ENCODE measurements at places on chromosomes 2 and 18.

DNA sequence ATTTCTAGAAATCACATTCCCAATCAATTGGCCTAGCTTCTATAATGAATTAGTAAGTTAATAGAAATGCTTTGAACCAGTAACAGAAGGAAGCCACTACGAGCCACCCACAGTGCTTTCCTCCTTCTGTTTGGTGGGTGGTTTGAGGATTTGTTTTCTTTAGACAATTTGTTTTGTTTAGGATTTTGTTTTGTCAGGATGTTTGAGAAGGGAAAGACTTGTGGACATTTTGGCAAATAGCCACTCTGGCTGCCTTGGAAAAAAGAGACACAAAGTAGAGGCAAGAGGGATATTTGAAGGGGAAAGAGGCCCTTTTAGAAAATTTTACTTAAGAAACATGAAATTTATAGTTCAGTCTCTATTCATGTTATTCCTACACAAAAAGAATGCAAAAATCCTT lies 47.7 kb downstream of the TANK start:
- DNase-seq = no peak

DNA sequence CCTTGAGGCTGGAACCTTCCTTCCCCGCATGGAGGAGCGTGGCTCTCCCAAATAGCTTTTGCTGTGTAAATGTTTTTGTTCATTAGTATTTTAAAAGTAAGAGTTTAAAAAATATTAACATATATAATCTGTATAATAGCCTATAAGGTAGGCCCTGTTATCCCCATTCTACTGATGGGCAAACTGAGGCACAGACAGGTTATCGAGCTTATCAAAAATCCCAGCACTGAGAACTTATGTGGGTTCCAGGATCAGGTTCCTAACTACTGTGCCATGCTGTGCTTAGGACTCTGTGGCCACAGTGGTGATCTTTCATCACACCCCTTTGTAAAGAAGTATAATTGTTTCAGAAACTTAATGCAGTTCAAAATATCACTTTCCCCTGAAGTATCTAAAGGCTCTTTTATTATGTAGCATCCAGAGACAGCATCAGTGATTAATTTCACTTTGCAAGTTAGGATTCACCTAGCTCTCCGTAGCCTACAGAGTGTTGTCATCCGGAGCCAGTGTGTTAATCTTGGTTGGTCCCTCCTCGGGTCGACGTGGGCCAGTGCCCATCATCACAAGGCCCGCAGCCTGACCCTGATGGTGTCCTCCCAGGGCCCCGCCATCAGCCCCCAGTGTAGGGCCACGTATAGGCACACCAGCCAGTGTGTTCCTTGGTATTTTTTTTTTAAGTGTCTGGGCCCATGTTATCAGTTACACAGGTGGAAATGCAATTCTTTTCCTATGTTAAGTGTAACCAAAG lies 28.7 kb downstream of the CABLES1 start:
- no peak for DNase-seq

- DNase-seq = peak; percentile 72
Measured at GRCh38 chr2:223542501-223542900, 59.7 kb downstream of the SCG2 start.

DNA sequence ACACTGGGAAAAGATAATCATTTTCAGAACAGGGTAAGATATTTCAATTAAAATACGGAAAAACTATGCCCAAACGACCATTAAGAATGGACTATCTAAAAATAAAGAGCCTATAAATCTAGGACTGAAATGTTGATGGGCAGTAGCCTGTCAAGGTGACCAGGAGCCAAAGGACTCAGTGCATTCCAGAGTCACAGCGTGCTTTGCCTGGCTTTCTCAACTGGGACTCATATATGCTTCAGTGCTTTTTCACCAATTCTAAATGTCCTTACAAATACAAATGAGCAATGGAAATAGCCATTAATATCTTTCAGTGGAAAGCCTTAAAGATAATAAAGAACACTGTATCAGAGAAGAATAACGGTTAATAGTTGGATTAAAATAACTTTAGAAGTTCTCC lies 35.4 kb downstream of the PREPL start:
- DNase-seq = no peak

GRCh38 chr2:126676221-126677175 lies 20.5 kb downstream of the GYPC start:
- DNase-seq = no peak

GRCh38 chr2:16038621-16039020 lies 98.3 kb downstream of the MYCN start:
- DNase-seq = no peak

GRCh38 chr2:219775506-219775905 lies 148.1 kb downstream of the SLC4A3 start:
- DNase-seq = no peak

GRCh38 chr2:41597680-41598079 lies 450.1 kb upstream of the PKDCC start:
- no peak for DNase-seq

DNA sequence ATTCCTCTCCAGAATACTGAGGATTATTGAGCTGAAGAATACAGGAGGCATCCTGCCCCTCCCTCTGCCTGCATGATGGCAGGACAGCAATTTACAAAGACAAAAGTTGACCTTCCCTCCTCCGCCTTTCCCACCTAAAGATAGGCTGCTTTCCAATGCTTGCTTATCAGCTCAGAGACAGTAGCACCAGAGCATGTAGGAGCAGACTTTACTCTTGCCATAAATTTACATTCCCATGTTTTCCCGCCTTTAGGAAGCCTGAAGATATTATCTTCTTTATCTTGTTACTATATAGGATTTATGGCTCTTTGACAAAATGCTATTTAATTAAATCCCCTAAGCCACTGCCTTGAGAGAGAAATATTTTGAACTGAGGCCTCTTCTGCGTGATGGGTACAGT lies 135.6 kb upstream of the HNMT start:
- no peak for DNase-seq

DNA sequence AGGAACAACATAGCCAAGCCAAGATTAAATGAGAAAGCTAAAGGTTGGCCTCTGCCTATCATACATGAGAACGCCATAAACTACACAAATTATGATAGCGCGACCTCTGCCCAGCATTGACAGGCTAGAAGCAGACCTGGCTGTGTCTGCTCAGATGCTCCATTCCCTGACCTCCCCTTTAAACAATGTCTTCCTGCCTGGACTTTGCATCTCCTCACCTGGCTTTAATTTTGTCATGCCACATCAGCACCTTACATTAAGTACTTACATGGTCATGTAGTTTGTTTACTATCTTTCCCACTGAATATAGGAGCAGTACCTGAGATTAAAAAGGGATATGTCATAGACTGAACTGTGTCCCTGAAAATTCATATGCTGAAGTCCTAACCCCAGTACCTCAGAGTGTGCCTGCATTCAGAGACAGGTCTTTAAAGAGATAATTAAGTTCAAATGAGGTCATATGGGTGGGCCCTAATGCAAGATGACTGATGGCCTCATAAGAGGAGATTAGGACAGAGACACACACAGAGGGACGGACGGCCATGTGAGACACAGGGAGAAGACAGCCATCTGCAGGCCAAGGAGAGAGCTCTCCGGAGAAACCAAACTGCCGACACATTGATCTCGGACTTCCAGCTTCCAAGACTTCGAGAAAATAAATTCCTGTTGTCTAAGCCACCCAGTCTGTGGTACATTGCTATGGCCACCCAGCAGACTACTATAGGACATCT lies 103.7 kb downstream of the BIN1 start:
- no peak for DNase-seq

DNA sequence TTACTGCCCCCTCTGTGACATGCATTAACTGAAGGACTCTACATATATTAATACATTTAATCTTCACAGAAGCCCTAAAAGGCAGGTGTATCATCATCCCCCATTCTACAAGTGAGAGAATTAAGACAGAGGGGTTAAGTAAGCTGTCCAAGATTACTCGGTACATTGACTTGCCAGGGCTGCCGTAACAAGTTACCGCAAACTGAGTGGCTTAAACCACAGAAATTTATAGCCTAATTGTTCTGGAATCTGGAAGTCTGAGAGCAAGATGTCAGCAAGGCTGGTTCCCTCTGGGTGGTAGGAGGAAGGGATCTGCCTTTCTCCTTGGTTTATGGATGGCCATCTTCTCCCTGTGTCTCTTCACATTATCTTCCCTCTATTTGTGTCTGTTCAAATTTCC lies 605.5 kb downstream of the EPHA4 start:
- no peak for DNase-seq

DNA sequence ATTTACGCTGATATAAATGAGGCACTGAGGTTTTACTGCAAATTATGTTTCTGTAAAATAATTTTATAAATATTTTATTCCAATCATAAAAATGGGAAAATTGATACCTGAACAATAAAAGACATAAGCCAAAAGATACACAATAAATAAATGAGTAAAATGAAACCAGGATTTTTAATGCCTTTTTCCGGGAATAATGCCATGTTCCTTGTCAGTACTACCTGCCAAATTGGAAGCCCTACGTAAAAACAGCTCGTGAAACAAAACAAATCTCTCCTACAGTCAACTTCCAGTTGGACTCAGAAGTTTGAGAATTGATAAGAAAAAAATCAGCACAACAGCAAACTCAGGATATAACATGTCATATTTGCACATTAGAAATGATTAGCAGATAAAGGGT lies 18.0 kb downstream of the GALNT3 start:
- DNase-seq = peak; percentile 80

DNA sequence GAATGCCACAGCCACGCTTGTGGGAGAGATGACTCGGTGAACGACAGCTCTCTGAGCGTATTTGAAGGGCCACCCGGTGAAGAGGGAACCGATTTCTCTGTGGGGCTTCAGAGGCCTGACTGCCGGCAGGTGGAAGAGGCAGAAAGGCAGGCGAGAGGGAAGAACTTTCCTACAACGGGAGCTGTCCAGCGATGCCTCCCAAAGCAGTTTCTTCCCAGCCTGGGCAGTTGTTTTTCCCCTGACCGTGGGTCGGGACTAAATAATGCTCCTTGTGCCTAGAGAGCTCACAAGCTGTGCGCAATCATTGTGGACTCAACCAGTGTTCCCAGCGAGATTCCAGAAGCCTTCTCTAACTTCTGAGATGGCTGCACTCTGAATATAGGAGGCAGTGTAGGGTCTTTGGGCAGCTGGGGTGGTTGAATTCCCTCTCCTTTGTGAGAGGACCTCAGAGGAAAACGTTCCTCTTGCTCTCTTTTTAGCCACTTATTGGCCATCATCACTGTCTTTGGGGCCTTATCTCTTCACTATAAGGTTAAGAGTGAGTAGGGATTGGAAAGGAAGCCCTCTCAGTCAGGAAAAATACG lies 710 bp downstream of the SEC11C start:
- DNase-seq = peak; percentile 65

DNA sequence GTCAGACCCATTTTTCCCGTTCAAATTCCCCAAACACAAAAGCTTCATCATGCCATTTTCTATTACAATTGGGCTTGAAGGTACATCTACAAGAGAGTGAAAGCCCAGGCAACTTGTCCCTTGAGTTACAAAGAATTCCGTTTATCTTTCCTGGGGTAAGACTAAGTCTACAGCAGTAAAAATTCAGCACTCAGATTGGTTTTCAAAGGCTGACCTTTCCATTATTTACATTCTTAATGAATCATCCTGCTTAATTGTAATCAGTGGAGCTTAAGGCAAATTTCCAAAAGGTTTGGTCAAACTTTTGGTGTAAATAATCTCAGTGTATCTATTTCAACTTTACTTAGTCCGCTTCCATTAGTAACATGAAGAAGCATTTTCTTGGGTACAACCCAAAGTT lies 33.4 kb upstream of the ST3GAL5 start:
- no peak for DNase-seq

GRCh38 chr2:174563530-174564282 lies 33.9 kb downstream of the WIPF1 start:
- DNase-seq = no peak

DNA sequence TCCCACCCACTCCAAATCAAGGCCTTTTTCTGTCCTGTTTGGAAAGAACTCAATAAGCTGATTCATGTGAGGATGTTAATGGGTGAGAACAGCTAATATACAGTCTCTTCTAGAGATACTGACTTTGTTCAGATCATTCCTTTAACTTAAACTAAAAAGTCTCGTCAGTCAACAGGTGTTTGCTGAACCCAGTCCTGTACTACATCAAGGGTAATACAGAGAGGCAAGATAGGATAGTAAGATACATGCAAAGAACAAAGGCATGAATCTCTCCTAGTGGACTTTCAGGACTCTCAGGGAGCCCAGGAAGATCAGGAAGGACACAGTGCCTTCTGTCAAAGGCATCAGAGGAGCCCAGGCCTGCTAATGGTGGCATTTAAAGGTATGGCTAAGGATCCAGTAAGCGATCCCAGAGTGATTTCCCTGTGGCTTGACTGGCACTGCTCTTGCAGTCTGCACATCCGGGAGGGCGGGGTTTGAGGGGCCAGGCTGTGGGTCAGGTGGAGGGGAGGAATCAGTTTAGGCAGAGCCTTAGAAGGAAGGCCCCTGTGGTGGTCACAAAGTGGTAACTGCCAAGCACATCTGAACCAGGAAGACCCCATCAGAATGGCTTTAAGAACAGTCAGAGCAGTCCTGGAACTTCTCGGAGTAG lies 54.0 kb downstream of the EPAS1 start:
- DNase-seq = no peak

DNA sequence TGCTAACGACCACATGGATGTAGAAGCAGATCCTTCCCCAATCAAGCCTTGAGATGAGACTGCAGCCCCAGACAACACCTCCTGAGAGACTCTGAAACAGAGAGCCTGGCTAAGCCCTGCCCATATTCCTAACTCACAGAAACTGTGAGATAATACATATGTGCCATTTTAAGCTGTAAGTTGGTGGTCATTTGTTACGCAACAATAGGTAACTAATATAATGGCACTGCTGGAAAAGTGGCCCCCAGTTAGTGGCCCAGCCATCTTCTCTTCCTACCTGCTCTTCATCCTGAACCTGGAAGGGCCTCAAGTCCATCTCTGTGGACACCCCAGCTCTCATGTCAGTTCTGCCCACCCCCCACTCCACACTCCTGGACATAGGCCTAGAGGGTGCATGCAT lies 144.0 kb downstream of the TMEM17 start:
- no peak for DNase-seq

- DNase-seq = no peak
Measured at GRCh38 chr2:238702276-238703052, 145.4 kb upstream of the TWIST2 start.

DNA sequence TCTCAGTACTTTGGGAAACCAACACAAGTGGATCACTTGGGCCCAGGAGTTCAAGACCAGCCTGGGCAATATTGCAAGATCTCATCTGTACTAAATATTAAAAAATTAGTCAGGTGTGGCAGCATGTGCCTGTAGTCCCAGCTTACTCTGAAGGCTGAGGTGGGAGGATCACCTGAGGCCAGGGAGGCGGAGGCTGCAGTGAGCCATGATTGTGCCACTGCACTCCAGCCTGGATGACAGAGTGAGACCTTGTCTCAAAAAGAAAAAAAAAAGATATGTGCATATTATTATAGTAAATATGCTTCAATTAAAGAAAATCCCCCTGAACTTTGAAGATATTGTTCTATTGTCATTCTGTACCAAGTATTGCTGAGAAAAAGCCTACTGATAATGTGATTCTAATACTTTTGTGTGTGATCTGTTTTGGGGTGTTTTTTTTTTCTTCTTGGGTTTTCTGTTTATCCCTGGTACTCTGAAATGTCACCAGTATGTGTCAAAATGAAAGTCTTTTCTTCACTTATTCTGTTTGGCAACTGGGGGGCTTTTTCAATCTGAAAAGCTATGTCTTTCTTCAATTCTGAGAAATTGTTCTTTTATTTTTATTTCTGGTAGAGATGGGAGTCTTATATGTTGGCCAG lies 13.2 kb downstream of the NEURL3 start:
- DNase-seq = no peak

- no peak for DNase-seq
Measured at GRCh38 chr18:24420551-24420950, 5.9 kb upstream of the IMPACT start.

- DNase-seq = no peak
Measured at GRCh38 chr18:80210312-80211083, 36.8 kb downstream of the PARD6G start.

- no peak for DNase-seq
Measured at GRCh38 chr2:9754532-9754887, 88.8 kb upstream of the TAF1B start.

Data from NCI-H1092 treated with DMSO at 0.1 percent for 48 hours (cell line).